ENCODE measurements at places on chromosomes 2 and 18.

- DNase-seq, result no peak
Measured at GRCh38 chr18:44793194-44793593, 112.5 kb downstream of the SETBP1 start.

- peak; percentile 86 for DNase-seq
Measured at GRCh38 chr18:23136326-23137096, 1.2 kb downstream of the CABLES1 start.

- no peak for DNase-seq
Measured at GRCh38 chr2:1101011-1101782, 150.5 kb downstream of the SNTG2 start.

- no peak for DNase-seq
Measured at GRCh38 chr2:94923196-94923595, 52.0 kb downstream of the TEKT4 start.

GRCh38 chr2:202847693-202848524 is 23.7 kb downstream of the ICA1L start:
- DNase-seq, result no peak

DNA sequence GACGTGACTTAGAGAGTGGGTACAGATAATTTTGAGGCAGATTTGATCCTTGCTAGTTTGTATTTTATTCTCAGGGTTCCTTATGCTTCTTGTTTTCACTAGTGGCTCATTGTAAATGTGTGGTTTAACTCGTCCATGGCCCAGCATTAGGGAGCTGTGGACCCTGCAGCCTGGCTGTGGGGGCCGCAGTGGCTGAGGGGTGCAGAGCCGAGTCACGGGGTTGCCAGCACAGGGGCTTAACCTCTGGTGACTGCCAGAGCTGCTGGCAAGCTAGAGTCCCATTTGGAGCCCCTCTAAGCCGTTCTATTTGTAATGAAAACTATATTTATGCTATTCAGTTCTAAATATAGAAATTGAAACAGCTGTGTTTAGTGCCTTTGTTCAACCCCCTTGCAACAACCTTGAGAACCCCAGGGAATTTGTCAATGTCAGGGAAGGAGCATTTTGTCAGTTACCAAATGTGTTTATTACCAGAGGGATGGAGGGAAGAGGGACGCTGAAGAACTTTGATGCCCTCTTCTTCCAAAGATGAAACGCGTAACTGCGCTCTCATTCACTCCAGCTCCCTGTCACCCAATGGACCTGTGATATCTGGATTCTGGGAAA is 269.9 kb downstream of the MYT1L start:
- no peak for DNase-seq

- peak; percentile 37 for DNase-seq
Measured at GRCh38 chr2:10274983-10275802, 27.5 kb upstream of the HPCAL1 start.

- DNase-seq, result no peak
Measured at GRCh38 chr2:210177769-210178168, 6.6 kb upstream of the KANSL1L start.

- DNase-seq, result no peak
Measured at GRCh38 chr2:46340740-46341420, 43.7 kb downstream of the EPAS1 start.

- DNase-seq, result no peak
Measured at GRCh38 chr2:124810132-124810531, 785.0 kb downstream of the CNTNAP5 start.

DNA sequence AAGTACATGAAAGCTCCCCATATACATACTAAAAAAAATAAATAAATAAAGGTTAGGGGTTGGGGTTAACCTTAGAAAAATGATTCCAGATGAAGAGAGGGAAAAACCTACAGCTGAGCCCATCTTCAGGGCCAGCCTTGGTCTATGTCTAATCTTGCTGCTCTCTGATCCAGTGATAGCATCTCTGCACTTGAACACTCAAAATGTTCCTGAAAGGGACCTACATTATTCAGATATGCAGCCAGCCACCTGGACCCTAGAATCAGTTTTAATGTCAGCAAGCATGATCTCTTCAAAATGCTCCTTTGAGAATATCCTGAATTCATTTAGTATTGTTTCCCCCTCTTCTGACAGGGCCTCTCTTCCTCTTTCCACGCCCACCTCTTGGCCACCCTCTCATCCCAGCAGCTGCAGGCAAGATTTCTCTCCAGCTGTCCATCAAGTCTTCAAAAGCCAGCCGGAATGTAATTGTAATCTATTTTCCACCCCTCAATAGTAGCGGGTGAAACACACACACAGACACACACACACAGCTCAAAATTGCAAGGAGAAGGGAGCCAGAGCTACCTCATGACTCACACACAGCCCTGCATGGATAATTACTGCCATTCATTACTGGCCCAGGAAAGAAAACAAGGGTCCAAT is 135.5 kb downstream of the MYO3B start:
- no peak for DNase-seq

DNA sequence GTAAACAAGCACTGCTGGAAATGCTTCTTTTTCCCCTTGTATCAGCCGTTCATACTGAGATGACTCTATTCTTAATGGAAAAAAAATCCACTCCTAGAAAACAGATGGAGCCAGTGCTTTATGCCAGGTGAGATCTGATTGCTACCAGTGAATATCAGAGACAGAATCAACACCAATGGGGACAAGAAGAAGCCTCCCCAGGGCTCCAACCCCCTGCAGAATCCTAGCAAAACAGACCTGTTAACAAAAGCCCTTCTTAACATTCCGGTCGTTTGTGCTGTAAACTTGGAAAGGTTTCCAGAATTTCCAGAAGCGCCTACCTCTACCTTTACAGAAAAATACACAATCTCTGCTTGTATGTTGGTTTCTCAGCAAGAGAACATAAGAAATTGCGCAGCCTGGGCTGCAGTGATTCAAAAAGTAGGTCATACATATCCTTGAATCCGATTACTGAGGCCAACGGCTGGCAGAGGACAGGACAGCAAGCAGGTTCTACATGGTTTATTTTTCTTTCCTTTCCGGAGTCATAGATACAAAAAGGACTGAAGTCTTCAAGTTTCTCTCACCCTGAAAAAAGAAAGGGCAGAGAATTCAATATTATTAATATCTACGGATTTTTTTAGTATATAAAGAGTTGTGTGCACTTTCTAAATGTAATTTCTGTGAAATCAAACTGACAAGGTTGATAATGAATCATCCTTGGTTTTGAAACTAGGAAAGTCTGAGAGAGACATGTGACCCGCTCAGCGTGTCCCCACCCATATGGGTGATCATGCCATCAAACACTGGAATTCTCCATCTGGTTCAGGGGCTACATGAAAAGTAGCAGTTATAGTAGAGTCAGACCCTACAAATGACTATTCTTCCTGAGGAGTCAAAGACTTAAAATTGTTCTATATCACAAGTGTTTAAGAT is 266.7 kb upstream of the MGAT5 start:
- no peak for DNase-seq

- no peak for DNase-seq
Measured at GRCh38 chr18:44093253-44093652, 587.4 kb upstream of the SETBP1 start.

DNA sequence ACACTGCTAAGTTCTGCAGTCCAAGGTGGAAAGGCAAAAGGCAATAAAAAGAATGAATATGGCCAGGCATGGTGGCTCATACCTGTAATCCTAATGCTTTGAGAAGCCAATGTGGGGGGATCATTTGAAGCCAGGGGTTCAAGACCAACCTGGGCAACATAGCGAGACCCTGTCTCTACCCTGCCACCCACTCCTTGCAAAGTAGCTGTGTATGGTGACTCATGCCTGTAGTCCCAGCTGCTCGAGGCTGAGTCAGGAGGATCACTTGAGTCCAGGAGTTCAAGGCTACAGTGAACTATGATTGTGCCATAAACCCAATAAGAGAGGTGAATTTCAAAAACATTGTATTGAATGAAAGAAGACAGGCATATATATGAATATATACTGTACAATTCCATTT is 2.4 kb downstream of the MYL12B start:
- DNase-seq, result no peak

- DNase-seq, result no peak
Measured at GRCh38 chr18:68467957-68468356, 247.0 kb downstream of the TMX3 start.

DNA sequence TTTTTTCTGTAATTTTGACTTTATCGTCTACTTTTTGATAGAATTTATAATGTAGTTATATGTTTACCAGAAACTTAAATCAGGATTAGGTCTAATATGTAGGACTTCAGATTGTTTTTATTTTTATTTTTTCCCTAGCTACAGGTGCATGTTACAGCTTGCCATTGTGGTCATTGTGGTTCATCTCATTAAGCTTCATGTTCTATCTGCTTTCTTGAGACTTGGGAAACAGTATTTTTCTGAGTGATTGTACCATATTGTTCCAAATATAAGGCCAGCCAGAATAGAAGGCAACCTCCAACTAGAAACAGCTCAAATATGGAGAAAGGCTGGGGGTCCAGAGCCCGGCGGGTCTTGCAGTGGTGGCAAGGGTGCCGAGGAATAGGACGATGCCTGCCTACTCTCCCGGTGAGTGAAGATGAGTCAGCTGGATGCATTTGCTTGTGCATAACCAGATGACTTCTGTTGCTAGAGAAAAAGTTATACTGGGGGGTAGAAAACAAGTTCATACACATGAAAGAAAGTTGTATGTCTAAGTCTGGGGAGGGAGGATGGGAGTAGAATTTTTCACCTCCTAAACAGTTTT is 188.4 kb downstream of the CCDC85A start:
- no peak for DNase-seq

DNA sequence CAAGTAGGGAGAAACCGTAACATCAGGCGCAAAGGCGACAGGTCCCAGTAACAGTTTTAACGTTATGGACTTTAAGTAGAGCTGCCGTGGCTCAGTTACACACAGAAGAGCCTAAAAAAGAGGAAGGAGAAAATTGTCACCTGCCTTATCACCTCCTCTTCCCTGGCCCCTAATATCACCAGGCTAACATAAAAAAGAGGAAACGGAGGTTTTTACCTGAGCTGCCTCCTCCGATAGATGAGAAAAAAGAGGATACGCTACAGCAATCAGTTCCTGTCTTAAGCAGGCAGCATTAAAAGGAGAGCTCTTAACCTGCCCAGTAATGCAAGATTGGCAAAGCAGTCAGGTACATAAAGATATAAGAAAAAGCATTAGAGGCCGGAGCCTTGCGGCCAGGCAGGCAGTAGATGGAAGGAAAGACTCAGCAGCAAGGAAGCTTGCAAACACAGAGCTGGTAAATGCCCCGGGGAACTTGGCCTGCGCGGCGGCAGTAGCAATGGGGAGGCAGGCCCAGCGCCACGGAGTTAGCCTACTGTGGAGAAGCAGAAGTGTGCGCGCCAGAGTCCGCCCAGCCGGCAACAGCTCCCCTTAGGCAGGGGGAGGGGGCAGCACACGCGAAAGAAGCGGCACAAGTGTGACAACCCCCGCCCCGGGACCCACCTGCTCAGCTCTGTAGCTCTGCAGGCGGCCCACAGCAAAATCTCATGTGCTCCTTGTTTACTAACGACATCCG is 116.3 kb upstream of the SCN7A start:
- peak; percentile 80 for DNase-seq

GRCh38 chr18:68564351-68564750 is 150.6 kb downstream of the TMX3 start:
- DNase-seq, result no peak

- no peak for DNase-seq
Measured at GRCh38 chr2:22855081-22855480, 529.9 kb upstream of the KLHL29 start.

DNA sequence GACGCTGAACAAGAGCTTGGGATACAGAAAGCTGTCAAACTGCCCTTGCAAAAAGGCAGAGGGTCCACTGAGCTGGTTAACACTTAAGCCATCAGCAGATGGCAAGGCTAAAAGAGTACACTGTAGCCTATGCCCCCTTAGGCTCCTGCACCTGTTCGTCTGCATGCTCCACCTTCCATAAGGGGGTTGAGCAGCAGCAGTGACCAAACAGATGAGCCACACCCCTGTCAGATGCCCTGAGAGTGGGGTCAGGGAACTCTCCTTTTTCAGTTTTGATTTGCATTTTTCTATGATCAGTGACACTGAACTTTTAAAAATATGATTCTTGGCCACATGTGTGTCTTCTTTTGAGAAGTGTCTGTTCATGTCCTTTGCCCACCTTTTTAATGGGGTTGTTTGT is 402.5 kb upstream of the FAM98A start:
- no peak for DNase-seq

GRCh38 chr2:45729753-45730512 is 78.5 kb downstream of the PRKCE start:
- DNase-seq, result no peak

DNA sequence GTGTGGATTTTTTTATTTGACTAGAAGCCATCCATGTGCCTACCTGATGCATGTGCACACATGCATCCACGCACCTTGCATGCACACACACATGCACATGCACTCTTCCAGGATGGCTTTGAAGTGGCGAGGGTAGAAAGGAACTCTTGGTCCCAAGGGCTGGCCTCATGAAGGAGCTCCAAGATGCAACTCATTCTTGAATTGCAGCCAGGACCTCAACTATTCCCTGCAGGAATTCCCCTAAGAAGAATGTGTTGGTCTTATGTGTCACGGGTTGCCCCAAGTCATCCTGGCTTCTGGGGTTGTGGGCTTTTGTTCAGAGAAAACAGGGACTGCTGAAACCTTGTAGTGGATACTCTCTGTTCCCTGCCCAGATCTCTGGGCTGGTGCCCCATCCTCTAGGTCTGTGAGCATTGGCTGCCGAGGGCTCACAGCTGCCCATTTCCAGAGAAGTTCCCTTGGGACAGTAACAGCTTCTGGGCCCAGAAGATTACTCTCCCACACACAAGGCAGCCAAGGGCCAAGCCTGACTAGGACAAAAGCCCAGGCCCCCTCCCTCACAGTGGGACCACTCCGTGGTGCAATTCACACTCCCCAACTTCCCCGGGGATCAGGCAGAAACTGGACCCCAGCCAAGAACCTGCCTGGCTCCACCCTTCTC is 137.6 kb downstream of the COPS8 start:
- DNase-seq, result peak; percentile 79

GRCh38 chr2:203905656-203906055 is 30.9 kb upstream of the ICOS start:
- DNase-seq, result no peak

- no peak for DNase-seq
Measured at GRCh38 chr2:215698566-215698965, 262.7 kb upstream of the FN1 start.

GRCh38 chr18:77091366-77091765 is 41.2 kb downstream of the MBP start:
- no peak for DNase-seq

- no peak for DNase-seq
Measured at GRCh38 chr2:25159949-25160348, 8.4 kb downstream of the POMC start.

DNA sequence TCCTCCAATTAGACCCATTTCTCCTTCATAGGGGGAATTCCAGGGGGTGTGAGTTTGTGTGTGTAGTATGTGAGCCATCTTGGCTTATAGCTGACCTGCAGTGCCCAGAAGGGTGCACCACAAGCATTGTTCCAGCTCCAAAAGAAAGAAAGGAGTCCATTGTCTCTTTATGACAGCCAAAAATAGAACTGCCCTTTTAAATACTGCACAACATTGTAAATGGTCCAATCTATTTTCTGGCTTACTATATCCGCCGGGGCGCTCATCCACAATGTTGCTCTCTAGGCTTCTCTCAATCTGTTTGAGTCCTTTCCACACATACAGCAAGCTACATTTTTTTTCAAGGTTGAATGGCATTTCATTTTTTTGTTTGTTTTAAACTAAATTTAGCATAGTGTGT is 517.5 kb downstream of the STK39 start:
- no peak for DNase-seq

GRCh38 chr2:172085460-172086159 is at the start of gene DLX1:
TSS of gene DLX1 (plus strand) at chr2:172085507. CDS start at chr2:172085678, 171 bp downstream.
- DNase-seq, result peak; percentile 76

- DNase-seq, result no peak
Measured at GRCh38 chr2:62447411-62447810, 58.6 kb downstream of the TMEM17 start.

Measured in aorta (tissue), 5 donors.